Caco-2 (cell line): ENCODE measurements at places on chromosomes 12 and 14.

GRCh38 chr12:71900091-71900490 lies 38.6 kb upstream of the TPH2 start:
- H3K27ac ChIP-seq: no peak overlapping the region
- no peak overlapping the region for H3K4me3 ChIP-seq
- no peaks in the 10 kb centered on the region for H3K36me3 ChIP-seq
- DNase-seq: no peak

DNA sequence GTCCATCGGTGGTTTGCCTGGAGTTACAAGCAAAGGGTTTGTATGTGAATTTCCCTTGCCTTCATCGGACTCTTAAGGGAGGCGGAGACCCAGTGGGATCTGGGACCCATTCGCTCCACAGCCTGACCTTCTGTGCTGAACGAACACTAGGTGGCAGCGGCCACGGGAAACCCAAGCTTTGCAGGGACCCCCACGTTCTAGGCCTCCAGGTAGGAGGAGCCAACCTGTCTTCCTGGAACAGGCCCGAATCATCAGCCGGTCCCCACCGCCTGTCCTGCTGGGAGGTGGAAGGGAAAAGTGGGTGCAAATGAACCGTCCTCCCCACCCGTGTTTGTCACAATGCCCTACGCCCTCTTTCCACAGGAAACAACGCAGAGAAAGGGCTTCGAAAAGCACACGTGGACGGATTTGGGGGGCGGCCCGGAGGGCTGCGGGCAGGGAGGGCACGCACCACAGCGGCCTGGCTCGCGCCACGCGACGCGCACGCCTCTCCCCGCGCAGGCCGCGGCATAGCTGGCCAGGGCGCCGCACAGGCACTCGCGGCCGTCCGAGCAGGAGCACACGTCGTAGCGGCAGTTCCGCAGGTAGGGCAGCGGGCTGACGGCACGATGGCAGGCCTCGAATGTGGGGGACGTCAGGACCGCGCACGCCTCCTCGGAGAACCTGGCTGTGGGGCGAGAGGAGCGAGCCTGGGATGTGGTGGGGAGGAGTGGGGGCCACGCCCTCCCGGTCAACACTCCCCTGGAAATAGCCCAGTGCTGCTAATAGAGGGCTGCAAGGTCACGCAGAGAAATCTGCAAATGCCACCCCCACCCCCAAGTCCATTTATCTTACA lies 67.8 kb downstream of the VWF start:
- H3K27ac ChIP-seq: no peak overlapping the region
- H3K4me1 ChIP-seq: peaks cover 24% of the 10 kb centered on the region
- no peaks in the 10 kb centered on the region for H3K27me3 ChIP-seq
- DNase-seq: peak; percentile 85
- no peaks in the 10 kb centered on the region for H3K36me3 ChIP-seq
- H3K4me3 ChIP-seq: peak overlapping the region; percentile 38

DNA sequence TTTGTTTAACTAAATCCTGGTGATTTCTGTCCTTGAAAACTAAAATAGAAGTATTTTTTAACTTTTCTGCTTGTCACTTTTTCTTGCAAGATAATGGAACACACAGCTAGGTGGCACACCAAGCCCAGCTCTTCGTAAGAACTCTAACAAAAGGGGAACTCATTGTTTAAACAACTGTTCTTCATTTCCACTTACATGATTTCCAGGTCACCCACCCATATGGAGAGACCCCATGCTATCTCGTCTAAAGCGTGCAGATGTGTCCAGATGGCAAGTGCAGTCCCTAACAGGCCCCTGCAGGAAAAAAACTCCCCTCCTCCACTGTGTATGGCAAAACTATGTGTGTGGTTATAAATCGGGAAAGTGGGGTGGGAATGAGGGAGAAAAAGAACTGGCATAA lies 43.3 kb upstream of the NT5DC3 start:
- no peak for DNase-seq
- H3K27ac ChIP-seq: no peak overlapping the region
- no peaks in the 10 kb centered on the region for H3K36me3 ChIP-seq
- H3K27me3 ChIP-seq: no peaks in the 10 kb centered on the region

GRCh38 chr12:106892075-106892474 lies 63.6 kb upstream of the TMEM263 start:
- peak; percentile 80 for DNase-seq

- no peaks in the 10 kb centered on the region for H3K4me1 ChIP-seq
- no peaks in the 10 kb centered on the region for H3K36me3 ChIP-seq
- H3K27ac ChIP-seq: no peak overlapping the region
- H3K27me3 ChIP-seq: no peaks in the 10 kb centered on the region
- H3K4me3 ChIP-seq: no peak overlapping the region
- no peak for DNase-seq
Observed at GRCh38 chr14:66041582-66041981, 444.6 kb upstream of the CCDC196 start.

GRCh38 chr12:69931569-69931968 lies 106.5 kb downstream of the MYRFL start:
- H3K36me3 ChIP-seq: no peaks in the 10 kb centered on the region
- H3K27ac ChIP-seq: no peak overlapping the region
- no peak for DNase-seq
- 0 out of 2 replicates have a peak, but pooled peaks cover 4% of the 10 kb centered on the region for H3K4me1 ChIP-seq
- no peak overlapping the region for H3K4me3 ChIP-seq

DNA sequence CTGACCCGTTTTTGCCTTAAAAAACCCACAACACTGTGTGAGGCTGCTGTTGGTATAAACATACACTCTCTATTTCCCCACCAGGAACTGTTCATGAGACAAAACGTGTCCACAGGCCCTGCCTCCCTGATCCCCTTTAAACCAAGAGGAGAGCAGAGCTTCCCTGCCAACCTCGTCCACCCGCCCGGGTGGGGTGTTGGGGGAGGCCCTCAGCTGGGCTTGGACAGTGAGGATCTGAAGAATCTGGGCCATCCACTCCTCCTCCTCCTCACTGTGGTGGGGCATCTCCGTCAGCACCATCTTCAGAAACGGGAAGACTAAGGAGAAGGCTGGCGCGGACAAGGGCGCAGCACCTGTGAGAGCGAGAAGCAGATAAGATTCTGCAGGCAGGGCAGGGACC lies 36.8 kb downstream of the GCN1 start:
- no peak for DNase-seq
- H3K27me3 ChIP-seq: no peaks in the 10 kb centered on the region
- no peak overlapping the region for H3K27ac ChIP-seq

DNA sequence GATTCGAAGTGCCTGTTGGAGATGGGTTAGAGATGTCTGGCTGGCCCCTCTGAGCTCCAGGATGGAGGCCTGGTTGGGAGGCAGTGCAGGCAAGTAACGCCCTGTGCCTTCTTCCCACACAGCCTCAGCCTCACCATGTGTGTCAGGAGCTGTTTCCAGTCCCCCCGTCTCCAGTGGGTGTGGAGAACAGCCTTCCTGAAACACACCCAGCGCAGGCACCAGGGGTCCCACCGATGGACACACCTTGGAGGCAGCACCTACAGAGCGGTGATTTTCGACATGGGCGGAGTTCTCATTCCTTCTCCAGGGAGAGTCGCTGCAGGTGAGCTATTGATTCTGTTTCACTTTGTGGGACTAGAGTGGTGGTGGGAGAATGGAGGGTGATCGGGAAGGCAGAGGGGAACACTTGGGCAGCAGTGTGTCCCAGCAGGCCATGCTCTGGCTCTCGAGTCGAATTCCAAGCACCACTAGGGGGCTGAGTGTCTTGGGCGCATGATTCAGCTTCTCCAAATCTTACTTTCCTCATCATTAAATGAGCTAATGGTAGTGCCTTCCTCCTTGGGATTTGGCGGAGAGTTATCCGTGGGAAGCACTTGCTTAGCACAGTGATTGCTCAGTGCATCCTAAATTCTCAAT lies 6.8 kb downstream of the ACAD10 start:
- no peak overlapping the region for H3K4me3 ChIP-seq
- no peak overlapping the region for H3K27ac ChIP-seq
- DNase-seq: no peak
- no peaks in the 10 kb centered on the region; the same call in 1 of the 2 replicates for H3K36me3 ChIP-seq
- no peaks in the 10 kb centered on the region for H3K4me1 ChIP-seq

DNA sequence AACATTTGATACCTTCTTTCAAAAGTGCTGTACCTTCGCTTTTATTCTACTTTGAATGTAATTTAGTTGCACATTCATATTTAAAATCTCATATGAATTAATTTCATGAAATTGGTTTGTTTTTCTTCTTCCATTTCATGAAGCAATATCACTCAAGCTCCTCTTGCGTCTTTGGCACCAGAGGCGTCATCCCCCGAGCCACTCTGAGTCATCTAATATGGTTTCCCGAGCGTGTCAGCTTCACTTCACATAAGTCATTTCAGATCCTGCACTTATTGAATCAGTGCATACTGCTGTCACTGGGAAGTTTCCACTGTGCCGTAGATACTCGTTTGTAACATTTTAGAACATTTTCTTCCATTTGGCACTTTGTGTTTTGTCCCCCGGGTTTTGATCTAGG lies 105.6 kb downstream of the SLC25A47 start:
- H3K36me3 ChIP-seq: no peaks in the 10 kb centered on the region
- no peaks in the 10 kb centered on the region for H3K4me1 ChIP-seq
- no peak for DNase-seq
- no peak overlapping the region for H3K4me3 ChIP-seq

DNA sequence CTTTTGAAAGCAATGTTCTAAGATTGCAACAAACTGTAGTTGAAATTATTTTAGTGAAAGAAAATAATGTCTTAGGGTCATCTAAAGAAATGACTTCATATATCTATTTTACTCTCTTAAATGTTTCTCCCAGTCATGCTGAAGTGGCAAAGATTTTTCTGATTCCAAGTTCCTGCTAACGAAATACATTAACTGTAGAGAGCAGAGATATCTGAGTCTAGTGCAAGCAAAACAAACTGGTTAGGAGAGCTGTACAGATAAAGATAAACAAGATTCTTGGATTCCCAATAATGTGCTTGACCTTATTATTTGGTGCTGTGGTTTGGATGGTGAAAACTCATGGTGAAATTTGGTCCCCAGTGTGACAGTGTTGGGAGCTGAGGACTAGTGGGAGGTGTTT lies 199.9 kb upstream of the PWP1 start:
- no peak for DNase-seq
- H3K27me3 ChIP-seq: no peaks in the 10 kb centered on the region; the same call in 1 of the 2 replicates
- no peak overlapping the region for H3K27ac ChIP-seq
- H3K4me3 ChIP-seq: no peak overlapping the region
- H3K4me1 ChIP-seq: no peaks in the 10 kb centered on the region

DNA sequence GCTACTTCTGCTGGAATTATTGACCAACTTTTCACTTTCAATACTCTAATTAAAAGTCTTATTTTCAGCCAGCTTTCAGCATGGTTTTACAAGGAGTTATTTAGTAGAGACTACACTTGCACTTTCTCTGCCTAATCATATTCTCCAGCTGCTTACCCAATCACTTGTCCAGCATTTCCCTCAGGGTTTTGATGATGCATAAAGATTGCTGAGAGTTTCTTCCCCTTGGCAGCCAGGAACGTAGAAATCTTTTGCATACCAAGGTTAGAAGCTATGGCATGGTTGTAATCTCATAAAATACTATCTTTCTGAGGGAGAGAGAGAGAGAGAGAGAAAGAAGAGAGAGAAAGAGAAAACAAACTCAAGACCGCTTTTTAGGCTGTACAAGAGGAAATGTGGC lies 10.8 kb downstream of the OR4Q3 start:
- H3K27me3 ChIP-seq: no peaks in the 10 kb centered on the region
- no peak overlapping the region for H3K27ac ChIP-seq
- H3K4me1 ChIP-seq: no peaks in the 10 kb centered on the region
- DNase-seq: no peak

DNA sequence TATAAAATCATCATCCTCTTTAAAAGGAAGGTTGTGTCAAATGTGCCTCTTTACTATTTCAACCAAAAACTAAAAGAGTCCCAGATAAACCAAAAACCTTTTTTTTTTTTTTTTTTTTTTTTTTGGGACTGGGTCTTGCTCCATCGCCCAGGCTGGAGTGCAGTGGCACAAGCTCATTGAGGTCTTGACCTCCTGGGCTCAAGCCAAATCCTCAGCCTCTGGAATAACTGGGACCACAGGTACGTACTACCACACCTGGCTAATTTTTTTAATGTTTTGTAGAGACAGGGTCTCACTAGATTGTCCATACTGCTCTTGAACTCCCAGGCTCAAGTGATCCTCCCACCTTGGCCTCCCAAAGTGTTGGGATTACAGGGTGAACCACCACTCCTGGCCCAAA lies 16.4 kb upstream of the SELPLG start:
- no peak for DNase-seq
- H3K27me3 ChIP-seq: no peaks in the 10 kb centered on the region
- peaks cover 1% of the 10 kb centered on the region for H3K36me3 ChIP-seq
- H3K27ac ChIP-seq: no peak overlapping the region
- no peak overlapping the region for H3K4me3 ChIP-seq

GRCh38 chr12:53644133-53644532 lies 18.0 kb upstream of the ATF7 start:
- no peak for DNase-seq
- H3K27ac ChIP-seq: no peak overlapping the region
- H3K4me3 ChIP-seq: no peak overlapping the region
- H3K4me1 ChIP-seq: no peaks in the 10 kb centered on the region
- H3K27me3 ChIP-seq: no peaks in the 10 kb centered on the region

DNA sequence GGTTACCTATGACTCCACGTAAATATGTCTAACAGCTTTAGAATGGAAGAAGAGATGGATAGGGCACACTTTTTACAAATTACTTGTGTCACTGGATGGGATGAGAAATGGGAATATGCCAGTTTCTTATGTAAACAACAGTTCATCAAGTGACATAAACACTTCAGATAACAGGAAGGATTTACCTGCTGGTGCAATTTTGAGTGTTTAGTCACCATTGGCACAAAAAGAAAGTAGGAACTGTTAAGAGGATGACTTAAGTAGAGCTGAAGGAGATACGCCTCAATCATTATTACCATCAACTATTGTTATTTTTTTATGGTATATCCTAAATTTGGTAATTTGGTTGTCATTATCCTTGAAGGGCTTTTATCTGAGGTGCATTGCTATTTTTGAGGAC lies 83.2 kb downstream of the RMST start:
- no peak for DNase-seq
- no peaks in the 10 kb centered on the region for H3K27me3 ChIP-seq
- H3K27ac ChIP-seq: no peak overlapping the region
- no peaks in the 10 kb centered on the region for H3K36me3 ChIP-seq

DNA sequence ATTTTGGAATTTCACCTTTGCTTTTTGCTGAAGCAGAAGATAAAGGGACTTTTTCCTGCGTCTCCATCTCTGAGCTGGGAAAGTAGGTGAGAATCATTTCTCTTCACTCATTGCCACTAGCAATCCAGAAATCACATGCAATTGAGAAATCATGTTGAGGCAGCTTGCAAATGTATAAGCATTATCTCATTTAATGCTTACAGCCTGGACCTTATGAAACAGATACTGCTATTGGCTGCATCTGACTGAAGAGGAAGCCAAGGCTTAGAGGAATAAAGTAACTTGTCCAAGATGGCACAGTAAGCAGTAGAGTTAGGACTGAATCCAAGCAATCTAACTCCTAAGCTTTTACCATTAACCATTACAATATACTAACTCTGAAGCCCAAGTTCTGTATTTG lies 122.4 kb downstream of the FIGNL2 start:
- H3K4me3 ChIP-seq: no peak overlapping the region
- H3K4me1 ChIP-seq: no peaks in the 10 kb centered on the region
- H3K27ac ChIP-seq: no peak overlapping the region
- no peaks in the 10 kb centered on the region; the same call in 1 of the 2 replicates for H3K36me3 ChIP-seq

GRCh38 chr14:32339188-32339587 lies 10.1 kb downstream of the AKAP6 start:
- no peaks in the 10 kb centered on the region for H3K4me1 ChIP-seq
- no peak overlapping the region for H3K4me3 ChIP-seq
